A549 treated with AZD2906 at 1 μM for 4 hours (cell line): ENCODE measurements at places on chromosomes 7 and 10. TPM values are rescaled to one million over a fixed set of nuclear protein-coding genes. Genes with fewer than 3 reads are reported as not detected.

The MGAM2 gene
- 0.01 to 0.02 TPM (median 0.02 TPM) in 3 of 5 replicates, not detected in the others for total RNA-seq

The NANOS1 gene
- 2.0 to 3.4 TPM (median 2.9 TPM) in 5 replicates for total RNA-seq

The DDX50 gene
- total RNA-seq, result 29.6 to 41.8 TPM (median 33.1 TPM) in 5 replicates

The MYOZ1 gene
- total RNA-seq, result 0.06 TPM in 1 of 5 replicates, not detected in the others

The GRB10 gene
- 53.8 to 57.6 TPM (median 55.7 TPM) in 5 replicates for total RNA-seq

The CLDN3 gene
- total RNA-seq, result 1.4 to 4.4 TPM (median 3.6 TPM) in 5 replicates

The TAS2R5 gene
- total RNA-seq, result 0.28 to 0.44 TPM (median 0.36 TPM) in 5 replicates

The CALN1 gene
- total RNA-seq, result 0.05 TPM in 1 of 5 replicates, not detected in the others

The WDFY4 gene
- 0.03 to 0.11 TPM (median 0.06 TPM) in 4 of 5 replicates, not detected in the other for total RNA-seq

The SPDYE5 gene
- total RNA-seq, result not detected in 5 replicates

The COX19 gene
- 4.6 to 5.6 TPM (median 5.1 TPM) in 5 replicates for total RNA-seq

The VOPP1 gene
- total RNA-seq, result 86.8 to 90.2 TPM (median 88.0 TPM) in 5 replicates

The EEPD1 gene
- total RNA-seq, result 56.7 to 64.3 TPM (median 59.0 TPM) in 5 replicates

The ELN gene
- total RNA-seq, result 0.12 to 0.16 TPM (median 0.14 TPM) in 4 of 5 replicates, not detected in the other

The POT1 gene
- total RNA-seq, result 10.0 to 15.5 TPM (median 13.2 TPM) in 5 replicates

The PRKCQ gene
- total RNA-seq, result 3.3 to 4.5 TPM (median 3.8 TPM) in 5 replicates

The LIPF gene
- total RNA-seq, result not detected in 5 replicates

The SHOC2 gene
- total RNA-seq, result 14.8 to 24.3 TPM (median 17.6 TPM) in 5 replicates

The SPAM1 gene
- not detected in 5 replicates for total RNA-seq

The EBF3 gene
- 0.13 to 0.33 TPM (median 0.20 TPM) in 5 replicates for total RNA-seq

The CRPPA gene
- 0.51 to 0.65 TPM (median 0.60 TPM) in 5 replicates for total RNA-seq

The GPR85 gene
- not detected in 5 replicates for total RNA-seq

The PKD1L1 gene
- 0.09 to 0.29 TPM (median 0.12 TPM) in 5 replicates for total RNA-seq

The BLNK gene
- 0.06 TPM in 1 of 5 replicates, not detected in the others for total RNA-seq
